Sigmoid colon (tissue), 7 donors: ENCODE measurements at places on chromosomes 7 and 10. TPM values are rescaled to one million over a fixed set of nuclear protein-coding genes. Genes with fewer than 3 reads are reported as not detected.

Gene GOLGA7B
- total RNA-seq = 0.27 TPM

DNA sequence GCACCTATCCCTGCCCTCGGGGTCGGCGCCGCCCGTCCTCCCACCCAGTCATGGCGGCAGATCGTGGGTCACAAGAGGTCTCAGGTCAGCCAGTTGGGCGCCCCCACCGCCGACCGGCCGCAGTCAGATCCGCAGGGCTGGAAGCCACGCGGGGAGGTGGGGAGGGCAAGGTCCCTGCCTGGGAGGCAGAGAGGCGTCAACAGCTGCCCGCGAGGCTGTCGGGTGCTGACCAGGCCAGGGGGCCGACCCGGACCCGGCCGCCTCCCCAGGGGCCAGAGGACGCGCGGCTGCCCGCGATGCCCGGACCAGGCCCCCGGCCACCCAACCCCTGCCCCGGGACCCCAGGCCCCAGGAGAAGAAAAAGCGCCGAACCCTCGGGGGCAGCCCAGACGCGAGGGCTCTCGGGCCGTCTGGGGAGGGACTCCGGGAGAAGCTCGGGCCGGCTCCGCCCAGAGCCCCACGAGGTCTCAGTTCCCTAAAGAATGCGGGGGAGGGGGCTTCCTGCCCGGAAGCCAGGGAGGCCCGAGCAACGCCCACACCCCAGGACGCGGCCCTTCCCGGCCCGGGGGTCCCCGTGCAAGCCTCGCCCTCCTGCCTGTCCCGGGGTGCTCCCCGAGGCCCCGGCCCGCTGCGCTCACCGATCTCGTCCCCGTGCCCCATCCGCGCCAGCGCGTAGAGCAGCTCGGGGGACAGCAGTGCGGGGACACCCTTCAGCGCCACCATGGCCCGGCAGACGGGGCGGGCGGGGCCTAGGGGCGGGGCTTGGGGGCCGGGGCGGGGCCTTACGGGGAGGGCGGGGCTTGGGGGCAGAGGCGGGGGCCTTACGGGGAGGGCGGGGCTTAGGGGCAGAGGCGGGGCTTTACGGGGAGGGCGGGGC, at the start of gene FUOM:
Gene FUOM, minus strand, starts transcription at position 735 of the 877 bp plus-strand sequence. Its CDS starts 12 bp downstream, at position 723.
- no peak for DNase-seq

GRCh38 chr10:124705817-124706461, 38.2 kb downstream of the FAM53B start:
- no peak for DNase-seq

DNA sequence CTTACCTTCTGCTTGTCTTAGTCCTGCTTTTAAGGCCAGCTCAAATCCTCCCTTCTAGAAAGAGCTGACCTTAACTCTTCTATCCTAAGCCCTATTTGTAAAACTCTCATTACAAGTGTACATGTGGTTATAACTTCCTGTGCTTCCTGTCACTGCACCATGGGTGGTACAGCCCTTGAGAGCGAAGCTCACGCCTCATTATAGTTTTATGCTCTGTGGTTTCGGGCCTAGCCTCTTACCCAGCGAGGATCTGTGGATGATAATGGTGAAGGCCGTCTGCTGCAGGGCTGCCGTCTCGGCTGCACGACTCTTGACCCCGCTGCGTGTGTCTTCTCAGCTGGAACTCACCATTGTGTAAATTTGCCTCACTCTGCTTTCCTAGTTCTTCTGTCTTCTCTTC, 74.6 kb downstream of the CUL1 start:
- no peak for DNase-seq

DNA sequence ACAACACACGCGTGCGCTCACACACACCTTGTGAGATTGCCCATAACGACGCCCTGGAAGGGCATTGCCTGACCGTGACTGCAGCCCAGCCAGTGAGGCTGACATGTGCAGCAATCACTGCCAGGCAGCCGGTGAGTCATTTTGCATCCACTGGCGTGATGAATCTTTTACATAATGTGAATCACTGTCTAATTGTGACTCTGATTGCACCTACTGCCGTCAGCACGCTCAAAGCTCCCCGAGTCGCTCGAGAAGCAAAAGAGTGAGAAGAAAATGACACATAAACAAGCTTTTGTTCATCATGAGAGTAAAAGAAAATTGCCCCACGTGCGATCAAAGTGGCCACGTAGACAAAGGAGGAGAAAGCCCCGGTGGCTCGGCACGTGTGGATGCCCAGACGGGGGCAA, 117.4 kb upstream of the PFKP start:
- DNase-seq = no peak

GRCh38 chr7:101177644-101178043, 2.4 kb downstream of the NAT16 start:
- no peak for DNase-seq
